Stimulated activated naive CD4-positive, alpha-beta T cell (primary cell): ENCODE measurements at places on chromosomes 1 and 21.

GRCh38 chr21:27649323-27649722 lies 682.4 kb upstream of the ADAMTS5 start:
- no peak for DNase-seq

DNA sequence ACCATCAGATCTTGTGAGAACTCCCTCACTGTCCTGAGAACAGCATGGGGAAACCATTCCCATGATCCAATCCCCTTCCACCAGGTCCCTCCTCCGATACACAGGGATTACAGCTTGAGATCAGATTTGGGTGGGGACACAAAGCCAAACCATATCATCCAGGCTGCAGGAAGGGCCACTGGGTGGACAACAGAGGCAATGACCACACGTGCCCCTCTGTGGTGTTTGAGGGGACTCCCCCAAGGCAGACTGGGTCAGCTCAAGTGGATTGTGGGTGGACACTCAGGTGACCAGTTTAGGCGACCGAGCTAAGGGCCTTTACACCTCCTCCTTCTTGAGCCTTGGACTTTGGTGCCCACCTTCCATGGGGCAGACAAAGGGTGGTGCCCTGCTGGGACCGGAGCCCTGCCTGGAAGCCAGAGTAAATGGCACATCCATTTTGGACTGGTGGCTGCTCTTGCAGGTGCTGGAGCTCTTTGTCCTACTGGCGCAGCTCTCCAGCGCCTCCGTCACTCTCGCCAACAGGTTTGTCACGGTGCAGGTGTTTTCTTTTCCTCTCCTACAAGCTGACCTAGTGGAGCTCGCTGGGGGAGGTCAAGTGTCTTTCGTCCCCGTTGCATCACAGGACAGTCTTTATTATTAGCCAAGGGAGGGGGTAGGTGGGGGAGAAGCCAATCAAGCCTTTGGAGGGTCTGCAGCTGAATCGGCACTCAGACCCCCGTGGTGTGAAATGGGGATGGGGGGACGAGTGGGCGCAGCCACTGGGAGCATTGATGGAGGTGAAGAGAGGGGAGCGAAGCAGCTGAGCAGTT lies 37.6 kb downstream of the CRYAA start:
- no peak for DNase-seq

GRCh38 chr1:161265305-161265704 lies 6.8 kb downstream of the PCP4L1 start:
- DNase-seq: no peak

DNA sequence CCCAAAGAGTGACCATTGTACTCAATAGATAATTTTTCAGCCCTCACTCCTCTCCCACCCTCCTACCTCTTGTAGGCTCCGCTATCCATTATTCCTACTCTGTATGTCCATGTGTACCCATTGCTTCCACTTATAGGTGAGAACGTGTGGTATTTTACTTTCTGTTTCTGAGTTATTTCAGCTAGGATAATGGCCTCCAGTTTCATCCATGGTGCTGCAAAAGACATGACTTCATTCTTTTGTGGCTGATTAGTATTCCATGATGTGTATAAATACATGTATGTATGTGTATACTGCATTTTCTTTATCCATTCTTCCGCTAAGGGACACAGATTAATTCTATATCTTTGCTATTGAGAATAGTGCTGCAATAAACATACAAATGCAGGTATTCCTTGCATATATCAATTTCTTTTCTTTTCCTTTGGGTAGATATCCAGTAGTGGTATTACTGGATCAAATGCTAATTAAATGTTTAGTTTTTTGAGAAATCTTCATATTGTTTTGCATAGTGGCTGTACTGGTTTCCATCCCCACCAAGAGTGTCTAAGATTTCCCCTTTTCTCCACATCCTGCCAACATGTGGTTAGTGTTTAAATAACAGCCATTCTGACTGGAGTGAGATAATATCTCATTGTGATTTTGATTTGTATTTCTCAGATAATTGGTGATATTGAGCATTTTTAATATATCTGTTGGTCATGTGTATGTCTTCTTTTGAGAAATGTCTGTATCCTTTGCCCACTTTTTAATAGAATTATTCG lies 4.9 kb downstream of the LY9 start:
- DNase-seq: no peak

GRCh38 chr1:208455821-208456220 lies 211.6 kb upstream of the PLXNA2 start:
- DNase-seq: no peak

DNA sequence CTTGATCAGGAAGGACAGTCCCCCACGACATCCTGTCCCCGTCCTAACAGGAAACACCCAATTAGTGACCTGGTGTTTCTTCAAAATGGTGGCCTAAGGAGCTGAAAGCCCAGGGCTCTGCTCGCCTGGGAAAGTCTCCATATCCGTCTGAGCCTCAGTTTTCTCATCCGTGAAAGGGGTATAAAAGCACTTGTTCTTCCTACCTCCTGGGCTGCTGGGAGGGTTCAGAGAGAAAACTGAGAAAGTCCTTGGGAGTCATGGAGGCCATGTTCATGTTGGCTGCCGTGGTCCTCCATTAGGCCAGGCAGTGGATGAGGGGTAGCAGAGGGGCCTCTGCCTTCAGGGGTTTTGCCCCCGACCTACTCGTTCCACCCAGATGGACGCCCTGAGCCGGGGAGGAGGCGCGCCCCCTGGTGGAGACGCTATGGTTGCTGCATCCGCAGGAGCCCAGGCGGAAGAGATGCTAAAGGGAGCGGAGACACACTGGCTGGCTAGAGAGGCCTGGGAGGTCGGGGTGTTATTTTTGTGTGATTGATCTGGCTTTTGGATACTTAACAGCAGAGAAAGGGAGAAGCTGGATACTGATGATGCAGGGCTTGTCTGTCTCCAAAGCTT lies 113.5 kb downstream of the PRDM2 start:
- DNase-seq: peak; percentile 42

DNA sequence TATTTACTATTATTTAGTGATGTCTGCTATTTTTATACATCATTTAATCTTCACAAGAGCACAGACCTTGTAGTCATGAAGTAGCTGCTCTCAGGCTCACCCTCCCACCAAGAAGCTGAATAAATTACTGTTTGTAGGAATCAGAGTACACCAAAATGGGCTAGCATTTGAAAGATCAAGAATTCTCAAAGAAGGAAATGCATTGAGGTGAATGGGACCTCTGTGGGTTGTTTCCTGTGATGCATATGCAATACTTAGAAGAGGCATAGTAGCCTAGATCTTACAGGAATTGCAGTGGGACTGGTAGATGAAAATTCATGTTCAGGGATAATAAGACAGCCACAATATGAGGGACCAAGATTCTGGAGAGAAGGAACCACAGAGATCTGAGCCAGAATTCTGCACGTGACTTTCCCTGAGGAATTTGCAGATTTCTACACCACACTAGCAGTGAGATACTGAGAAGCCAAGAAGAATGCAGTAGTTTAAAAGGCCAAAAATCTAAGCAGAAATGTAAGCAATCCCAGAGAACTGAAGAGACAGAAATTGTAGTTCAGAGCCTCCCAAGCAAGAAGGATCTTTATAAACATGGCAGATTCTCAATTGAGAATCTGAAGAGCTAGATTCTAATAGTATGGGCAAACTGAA lies 307.0 kb downstream of the ST6GALNAC3 start:
- no peak for DNase-seq

DNA sequence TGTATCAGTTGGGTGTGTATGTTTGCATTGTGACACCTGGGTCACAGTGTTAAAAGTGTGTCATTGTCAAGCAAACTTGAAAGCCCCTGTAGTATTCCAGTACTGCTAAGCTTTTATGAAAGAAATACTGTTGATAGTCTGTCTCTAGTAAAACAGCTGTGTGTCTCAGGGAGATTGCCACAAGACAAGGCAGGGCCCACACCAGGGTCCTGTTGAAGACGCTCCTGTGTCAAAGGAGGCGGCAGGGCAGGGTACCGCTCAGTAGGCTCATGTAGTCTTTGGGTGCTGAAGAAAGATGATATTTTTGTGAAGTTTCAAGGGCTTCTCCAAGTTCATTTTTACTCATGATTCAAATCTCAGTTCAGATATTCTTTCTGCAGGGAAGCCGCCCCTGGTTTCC lies 132.5 kb downstream of the GALNT2 start:
- no peak for DNase-seq

DNA sequence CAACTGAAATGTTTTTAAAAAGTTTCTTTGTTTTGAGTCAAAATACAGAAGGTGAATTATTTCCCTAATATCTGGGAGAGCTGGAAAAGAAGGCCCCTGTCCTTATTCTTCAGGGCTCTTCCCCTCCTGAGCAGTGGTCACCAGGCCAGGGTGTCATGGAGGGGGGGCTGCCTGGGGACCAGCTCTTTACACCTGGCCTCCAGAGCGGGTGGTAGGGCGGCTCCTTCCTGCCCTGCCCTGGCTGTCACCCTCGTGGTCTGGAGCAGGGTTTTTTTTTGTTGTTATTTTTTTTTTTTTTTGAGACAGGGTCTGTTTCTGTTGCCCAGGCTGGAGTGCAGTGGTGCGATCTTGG lies 6.6 kb downstream of the SKI start:
- peak; percentile 30 for DNase-seq

GRCh38 chr1:68151690-68152089 lies 80.6 kb downstream of the WLS start:
- no peak for DNase-seq

DNA sequence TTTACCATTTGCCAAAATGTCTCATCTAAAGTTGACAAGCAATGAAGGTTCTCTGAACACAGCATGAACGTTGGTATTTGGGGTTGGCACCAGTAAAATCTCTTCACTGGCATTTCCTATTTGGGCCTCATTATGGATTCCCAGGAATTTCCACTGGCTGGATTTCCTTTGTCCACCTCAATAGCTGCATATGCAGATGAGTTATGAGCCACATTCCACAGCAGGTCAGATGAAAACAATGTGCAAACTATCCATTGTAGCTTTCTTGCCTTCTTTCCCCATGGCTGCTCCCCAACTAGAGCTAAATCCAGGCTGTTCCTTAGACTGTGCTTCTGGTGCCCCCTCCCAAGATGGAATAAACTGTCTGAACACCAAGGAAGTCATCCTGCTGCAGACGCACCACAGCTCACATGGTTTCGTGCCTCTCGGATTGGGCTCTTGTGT lies 168.1 kb upstream of the FGGY start:
- no peak for DNase-seq

- no peak for DNase-seq
Measured at GRCh38 chr21:44666401-44667320, at the start of gene KRTAP12-2. TSS of gene KRTAP12-2 (minus strand) at chr21:44666927. CDS start at chr21:44666886, 41 bp downstream.

GRCh38 chr1:218803351-218803997 lies 370.2 kb upstream of the LYPLAL1 start:
- no peak for DNase-seq

DNA sequence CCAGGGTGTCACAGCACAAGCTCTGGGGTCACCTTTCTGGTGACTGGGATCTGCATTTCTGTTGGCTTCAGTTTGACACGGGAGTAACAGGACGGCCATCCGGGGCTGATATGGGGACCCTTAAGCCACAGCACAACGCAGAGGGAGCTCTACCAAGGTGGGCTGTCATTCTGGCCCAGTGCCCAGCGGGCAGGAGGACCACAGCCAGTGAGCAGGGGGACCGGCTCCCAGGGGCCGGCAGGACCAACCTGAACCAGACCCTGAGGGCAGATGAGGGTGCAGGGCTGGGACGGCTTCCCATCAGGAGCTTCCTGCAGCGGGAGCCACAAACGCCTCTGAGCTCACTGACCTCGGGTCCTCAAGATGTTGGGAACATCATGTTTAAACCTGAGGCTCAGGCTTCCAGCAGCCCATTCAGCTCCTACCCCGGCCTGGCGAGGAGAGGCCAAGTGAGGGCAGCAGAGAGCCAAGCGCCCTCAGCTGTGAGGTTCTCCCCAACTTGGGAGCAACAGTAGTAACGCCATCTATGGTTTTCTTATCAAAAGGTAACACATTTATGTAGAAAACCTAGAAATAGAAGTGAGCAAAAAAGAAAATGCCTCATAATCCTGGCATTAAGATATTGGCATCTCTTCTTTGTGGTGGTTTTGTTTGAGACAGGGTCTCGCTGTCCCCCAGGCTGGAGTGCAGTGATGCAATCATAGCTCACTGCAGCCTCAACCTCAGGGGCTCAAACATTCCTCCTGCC lies 26.8 kb downstream of the TMEM201 start:
- peak; percentile 28 for DNase-seq

DNA sequence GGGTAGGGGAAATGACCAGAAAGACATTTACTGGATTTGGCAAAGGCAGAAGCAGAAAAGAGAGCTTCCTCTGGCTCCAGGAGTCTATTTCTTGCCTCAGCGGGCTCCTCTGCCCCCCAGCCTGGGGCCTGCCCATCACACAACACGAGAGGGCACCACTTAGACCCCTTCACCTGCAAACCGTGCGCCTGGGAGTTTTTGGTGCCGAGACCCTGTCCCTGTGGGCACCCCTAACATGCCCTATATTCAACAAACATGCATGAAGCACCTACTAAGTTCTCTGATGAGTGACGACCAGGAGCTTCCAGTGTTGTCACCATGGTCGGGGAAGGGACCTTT lies 18.8 kb downstream of the IL6R start:
- DNase-seq: no peak

GRCh38 chr21:41135746-41136145 lies 32.2 kb upstream of the BACE2 start:
- no peak for DNase-seq

DNA sequence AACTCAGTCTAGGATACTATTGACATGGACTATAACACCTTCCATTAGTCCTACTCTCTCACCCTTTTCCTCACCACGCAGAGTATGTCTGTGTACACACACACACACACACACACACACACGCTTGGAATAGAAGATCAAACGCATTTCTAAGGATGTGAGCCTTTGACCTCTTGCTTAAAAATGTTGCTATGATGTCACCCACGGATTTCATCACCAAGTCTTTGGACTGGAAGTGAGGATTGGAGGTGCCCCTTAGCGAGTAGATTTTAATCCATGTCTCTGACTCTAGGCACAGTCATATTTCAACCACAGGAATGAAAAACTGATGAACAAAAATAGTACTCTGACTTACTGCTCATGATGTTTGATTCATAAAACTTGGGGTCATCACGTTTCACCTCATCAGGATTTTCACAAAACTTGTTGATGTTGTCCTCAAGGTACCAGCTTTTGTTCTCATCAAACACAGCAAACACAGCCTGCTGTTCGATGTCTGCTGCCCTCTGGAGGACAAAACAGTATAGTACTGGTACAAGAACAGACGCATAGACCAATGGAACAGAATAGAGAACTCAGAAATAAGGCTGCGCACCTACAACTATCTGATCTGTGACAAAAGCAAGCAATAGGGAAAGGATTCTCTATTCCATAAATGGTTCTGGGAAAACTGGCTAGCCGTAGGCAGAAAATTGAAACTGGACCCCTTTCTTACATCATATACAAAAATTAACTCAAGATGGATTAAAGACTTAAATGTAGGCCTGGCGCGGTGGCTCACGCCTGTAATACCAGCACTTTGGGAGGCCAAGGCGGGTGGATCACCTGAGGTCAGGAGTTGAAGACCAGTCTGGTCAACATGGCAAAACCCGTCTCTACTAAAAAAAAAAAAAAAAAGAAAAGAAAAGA lies 39.9 kb downstream of the F5 start:
- DNase-seq: peak; percentile 30

DNA sequence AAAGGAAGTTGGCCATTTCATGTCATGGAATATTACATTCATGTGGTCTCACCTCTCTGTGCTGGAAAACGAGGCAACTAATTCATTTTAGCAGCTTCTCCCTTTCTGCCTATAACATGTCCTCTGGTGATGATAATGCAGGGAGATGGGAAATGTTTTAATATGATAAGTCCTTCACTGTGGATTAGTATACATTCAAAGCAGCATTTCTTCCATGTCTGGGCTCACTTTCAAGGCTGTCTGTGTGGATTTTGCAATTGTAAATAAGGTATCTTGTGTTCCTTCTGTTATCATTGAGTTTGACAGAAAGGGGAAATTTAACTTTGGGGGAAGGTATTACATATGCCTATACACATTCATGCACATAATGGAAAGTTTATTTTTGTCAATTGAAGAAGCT lies 374.7 kb upstream of the DAB1 start:
- no peak for DNase-seq

- no peak for DNase-seq
Measured at GRCh38 chr1:79469139-79469538, 462.6 kb upstream of the ADGRL4 start.
